ENCODE measurements at places on chromosomes 2 and 18.

DNA sequence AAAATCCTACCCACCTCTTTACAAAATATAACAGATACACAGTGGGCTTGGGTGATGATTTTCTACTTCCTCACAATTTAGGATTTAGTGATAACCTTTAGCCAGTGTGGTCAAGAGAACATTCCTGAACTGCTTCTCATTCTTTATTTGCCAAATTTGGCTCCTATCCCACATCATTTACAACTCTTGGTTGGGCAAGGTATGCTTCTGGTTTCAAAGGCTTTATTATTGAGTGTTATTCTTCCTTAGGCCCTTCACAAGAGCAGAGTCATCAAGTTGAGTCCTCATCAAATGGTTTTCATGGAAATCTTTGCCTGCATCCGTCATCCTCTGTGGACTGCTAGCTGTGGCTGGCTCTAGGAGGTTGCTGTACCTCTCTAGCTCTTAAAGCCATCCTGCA, 472.0 kb upstream of the ETAA1 start:
- DNase-seq: no peak
- no peak overlapping the region for H3K4me3 ChIP-seq
- no peaks in the 10 kb centered on the region for H3K36me3 ChIP-seq
- H3K4me1 ChIP-seq: peaks cover 6% of the 10 kb centered on the region
- no peak overlapping the region for H3K27ac ChIP-seq

GRCh38 chr18:44885507-44885906, 204.8 kb downstream of the SETBP1 start:
- H3K36me3 ChIP-seq: no peaks in the 10 kb centered on the region
- H3K27me3 ChIP-seq: no peaks in the 10 kb centered on the region
- no peaks in the 10 kb centered on the region for H3K4me1 ChIP-seq
- no peak for DNase-seq

DNA sequence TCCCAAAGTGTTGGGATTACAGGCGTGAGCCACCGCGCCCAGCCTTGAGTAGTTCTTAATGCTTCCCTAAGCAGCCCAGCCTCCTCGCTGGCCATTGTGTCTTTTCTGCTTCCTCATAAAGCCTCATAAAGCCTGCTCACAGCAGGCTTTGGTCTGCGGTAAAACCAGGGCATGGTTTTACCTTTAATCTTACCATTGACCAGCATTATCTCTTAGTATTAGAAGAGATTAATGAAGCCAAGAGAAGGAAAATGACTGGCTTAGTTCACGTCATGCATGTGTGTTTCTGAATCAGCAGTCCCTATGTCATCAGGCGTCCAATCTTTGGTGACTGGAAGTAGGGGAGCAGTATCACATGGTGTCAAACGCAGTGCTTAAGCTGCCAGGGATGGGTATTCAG, 14.9 kb upstream of the CDCA7 start:
- DNase-seq: no peak
- no peak overlapping the region for H3K27ac ChIP-seq
- no peak overlapping the region for H3K4me3 ChIP-seq
- no peaks in the 10 kb centered on the region for H3K4me1 ChIP-seq
- no peaks in the 10 kb centered on the region for H3K36me3 ChIP-seq

DNA sequence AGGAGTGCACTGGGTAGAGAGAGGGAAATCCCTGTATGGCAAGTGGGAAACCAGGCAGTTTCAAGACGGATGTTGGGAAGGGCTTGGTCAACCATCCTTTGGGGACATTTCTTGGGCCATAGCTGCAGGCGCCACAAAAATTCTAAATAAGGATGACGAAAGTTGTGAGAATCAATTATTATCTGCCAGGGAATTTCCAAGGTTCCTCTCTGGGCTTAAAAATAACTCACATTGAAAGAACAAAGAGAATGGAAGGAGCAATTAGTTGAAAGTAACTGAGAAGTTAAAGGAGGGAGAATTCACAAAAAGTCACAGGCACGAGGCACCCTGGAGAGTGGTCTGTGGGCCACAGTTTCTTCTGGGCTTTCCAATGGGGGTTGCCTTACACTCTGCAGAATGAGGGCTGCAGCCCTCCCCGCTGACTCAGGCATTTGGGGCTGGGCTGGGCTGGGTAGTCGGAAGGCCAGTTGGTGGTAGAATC, 195.7 kb downstream of the SMAD7 start:
- peaks cover 7% of the 10 kb centered on the region for H3K4me1 ChIP-seq
- H3K27me3 ChIP-seq: no peaks in the 10 kb centered on the region
- H3K36me3 ChIP-seq: peaks cover 21% of the 10 kb centered on the region
- no peak for DNase-seq
- H3K27ac ChIP-seq: no peak overlapping the region
- no peak overlapping the region for H3K4me3 ChIP-seq

DNA sequence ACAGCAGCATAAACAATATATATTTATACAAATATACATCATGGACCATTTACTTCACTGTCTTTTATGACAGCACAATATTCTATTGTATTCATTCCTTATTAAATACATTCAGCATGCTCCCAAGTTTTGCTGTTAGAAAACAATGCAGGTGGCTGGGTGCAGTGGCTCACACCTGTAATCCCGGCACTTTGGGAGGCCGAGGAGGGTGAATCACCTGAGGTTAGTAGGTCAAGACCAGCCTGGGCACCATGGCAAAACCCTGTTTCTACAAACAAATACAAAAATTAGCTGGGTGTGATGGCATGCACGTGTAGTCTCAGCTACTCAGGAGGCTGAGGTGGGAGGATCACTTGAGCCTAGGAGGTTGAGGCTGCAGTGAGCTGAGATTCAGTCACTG, 39.0 kb downstream of the NPC1 start:
- H3K4me3 ChIP-seq: no peak overlapping the region
- H3K4me1 ChIP-seq: no peaks in the 10 kb centered on the region
- H3K27me3 ChIP-seq: no peaks in the 10 kb centered on the region
- H3K36me3 ChIP-seq: peaks cover 2% of the 10 kb centered on the region
- DNase-seq: no peak

DNA sequence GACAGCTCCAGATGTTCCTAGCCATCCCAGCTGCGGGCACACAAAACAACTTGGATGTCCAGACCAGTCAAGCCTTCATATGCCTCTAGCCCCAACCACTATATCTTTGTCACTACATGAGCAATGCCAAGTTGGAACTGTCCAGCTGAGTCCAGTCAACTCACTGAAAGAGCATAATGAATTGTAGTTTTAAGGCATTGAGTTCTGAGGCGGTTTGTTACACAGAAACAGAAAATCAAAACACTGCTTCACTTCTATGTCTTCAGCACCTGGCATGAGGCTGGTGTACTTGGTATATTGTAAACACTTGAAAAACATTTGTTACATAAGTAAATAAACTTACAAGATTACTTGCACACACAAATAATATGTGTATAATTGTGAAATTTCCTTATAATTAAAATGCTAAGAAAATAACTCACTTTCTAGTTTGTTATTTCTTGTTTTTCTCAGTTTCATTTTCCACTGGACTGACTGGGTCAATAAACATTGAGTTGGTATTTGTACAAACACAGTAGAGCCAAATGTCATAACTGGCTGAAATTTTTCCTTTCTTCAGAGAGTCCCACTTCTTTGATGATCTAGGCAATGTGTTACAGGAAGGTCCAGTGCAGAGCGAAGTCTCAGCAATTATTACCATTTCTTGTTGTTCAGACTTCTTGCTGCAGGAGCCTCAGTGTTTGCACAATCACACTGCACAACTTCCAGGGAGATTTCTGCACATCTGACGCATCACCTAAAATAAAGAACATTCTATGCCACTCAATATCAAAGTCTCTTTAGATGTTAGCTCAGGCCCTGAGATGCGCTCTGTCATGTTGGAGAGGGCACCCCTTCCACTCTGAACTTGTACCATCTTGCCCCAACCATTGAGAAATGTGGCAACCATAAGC, 38.2 kb upstream of the DPP4 start:
- H3K4me3 ChIP-seq: no peak overlapping the region
- no peaks in the 10 kb centered on the region for H3K36me3 ChIP-seq

DNA sequence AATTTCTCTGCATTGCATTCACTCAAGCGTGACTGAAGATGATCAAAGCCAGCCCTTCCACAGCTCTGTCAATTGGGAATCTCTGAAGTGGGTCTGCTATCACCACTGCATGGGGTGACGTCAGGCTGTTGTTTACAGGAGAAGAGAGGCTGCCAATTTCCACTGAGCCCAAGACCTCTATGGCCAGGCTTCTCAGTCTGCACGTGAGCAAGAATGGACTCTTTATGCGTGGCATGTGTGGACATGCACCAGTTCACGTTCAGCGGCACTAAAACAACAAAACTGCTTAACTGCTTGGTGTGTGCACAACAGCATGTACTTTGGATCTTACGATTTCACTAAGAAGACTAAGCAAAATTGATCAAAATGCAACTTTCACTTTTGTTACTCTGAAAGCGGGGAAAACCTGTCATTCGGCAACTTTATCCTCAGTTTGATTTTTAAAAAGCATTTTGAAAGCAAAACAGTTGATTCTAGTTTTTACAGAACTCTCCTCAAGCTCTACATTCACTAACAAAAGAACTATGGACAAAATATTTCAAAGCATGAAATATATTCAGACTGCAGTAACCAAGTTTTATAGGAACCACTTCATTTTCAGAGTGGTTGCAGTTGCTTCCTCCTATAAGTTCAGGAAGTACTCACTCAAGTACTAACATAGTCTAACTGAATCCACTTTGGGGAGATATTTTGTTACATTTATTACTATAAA, 77.0 kb upstream of the SERTAD2 start:
- DNase-seq: peak; percentile 89
- peaks cover 26% of the 10 kb centered on the region for H3K4me1 ChIP-seq
- H3K27ac ChIP-seq: peak overlapping the region; percentile 77
- H3K27me3 ChIP-seq: no peaks in the 10 kb centered on the region
- peak overlapping the region; percentile 31 for H3K4me3 ChIP-seq

GRCh38 chr2:169897834-169898233, 70.6 kb downstream of the UBR3 start:
- DNase-seq: no peak
- no peaks in the 10 kb centered on the region for H3K27me3 ChIP-seq
- H3K4me3 ChIP-seq: no peak overlapping the region

DNA sequence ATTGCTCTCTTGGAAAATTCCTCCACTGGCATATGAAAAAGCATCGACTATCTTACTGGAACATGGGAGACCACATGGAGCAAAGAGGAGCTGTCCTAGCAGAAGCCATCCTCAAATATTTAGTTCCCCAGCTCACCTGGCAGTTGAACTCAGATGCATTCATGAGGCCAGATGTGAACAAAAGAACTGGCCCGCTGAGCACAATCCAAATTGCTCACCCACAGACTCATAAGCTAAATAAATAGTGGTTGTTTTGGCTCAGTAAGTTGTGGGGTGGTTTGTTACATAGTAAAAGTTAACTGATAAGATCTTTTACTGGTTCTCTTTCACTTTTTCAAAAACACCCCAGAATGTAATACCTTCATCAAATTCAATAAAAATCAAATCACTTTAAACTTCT, 108.6 kb upstream of the CWC22 start:
- no peaks in the 10 kb centered on the region for H3K27me3 ChIP-seq
- H3K36me3 ChIP-seq: no peaks in the 10 kb centered on the region
- no peak overlapping the region for H3K27ac ChIP-seq
- DNase-seq: no peak
- no peak overlapping the region for H3K4me3 ChIP-seq

DNA sequence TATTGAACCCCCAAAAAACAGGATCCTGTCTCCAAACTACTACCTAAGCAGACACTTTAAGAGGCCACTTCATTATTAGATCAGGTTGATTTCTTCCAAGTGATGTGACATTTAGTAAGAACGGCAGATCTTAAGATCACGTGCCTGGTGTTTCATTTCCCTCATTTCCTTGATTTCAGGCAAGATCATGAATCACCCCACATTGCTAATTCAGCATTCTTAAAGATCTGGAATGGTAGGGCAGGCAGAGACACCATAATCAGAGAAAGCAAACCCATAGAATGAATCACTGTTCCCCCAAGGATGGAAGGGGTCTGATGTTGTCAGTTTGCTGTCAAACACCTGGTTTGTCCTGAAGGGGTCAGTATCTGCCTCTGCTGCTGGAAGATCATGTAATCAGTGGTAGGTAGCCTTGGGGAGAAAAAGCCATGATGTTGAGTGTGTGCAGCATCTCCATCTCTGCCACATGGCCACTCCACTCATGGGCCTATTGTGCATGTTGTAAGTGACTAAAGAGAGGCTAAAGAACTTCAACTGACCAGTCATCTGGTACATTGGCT, 133.9 kb downstream of the ARHGAP15 start:
- H3K27me3 ChIP-seq: no peaks in the 10 kb centered on the region
- H3K4me3 ChIP-seq: no peak overlapping the region
- no peak overlapping the region for H3K27ac ChIP-seq
- DNase-seq: no peak
- no peaks in the 10 kb centered on the region for H3K36me3 ChIP-seq

GRCh38 chr2:188524519-188525113, 232.9 kb downstream of the GULP1 start:
- no peaks in the 10 kb centered on the region for H3K36me3 ChIP-seq
- H3K27ac ChIP-seq: peak overlapping the region; percentile 69
- H3K27me3 ChIP-seq: no peaks in the 10 kb centered on the region

GRCh38 chr18:64707052-64707451, 558.2 kb upstream of the LINC00305 start:
- H3K4me1 ChIP-seq: no peaks in the 10 kb centered on the region

GRCh38 chr2:2222931-2223330, 108.1 kb downstream of the MYT1L start:
- H3K36me3 ChIP-seq: no peaks in the 10 kb centered on the region
- no peak for DNase-seq
- H3K4me1 ChIP-seq: no peaks in the 10 kb centered on the region
- no peak overlapping the region for H3K4me3 ChIP-seq

DNA sequence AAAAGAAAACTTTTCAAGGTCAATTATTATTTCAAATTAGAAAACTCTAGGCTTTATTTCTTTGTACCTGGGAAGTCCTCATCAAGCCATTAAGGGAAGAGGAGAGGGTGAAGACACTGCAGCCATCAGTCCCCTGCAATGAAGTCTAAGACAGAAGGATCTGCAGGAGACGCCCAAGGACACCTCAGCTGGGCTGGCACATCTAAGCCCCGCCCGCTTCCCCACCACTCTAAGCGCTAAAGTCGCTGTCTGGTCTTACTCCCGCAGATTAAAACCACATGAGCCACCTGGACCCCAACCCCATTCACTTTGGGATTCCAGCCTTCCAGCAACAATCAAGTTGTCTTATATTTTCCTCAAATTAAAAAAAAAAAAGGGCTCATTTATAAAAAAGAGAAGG, 104.4 kb downstream of the AFF3 start:
- H3K36me3 ChIP-seq: no peaks in the 10 kb centered on the region
- no peak overlapping the region for H3K27ac ChIP-seq
- no peak overlapping the region for H3K4me3 ChIP-seq
- no peaks in the 10 kb centered on the region for H3K4me1 ChIP-seq

GRCh38 chr2:186572705-186573104, 17.2 kb upstream of the ITGAV start:
- H3K4me3 ChIP-seq: no peak overlapping the region
- DNase-seq: no peak
- no peaks in the 10 kb centered on the region for H3K36me3 ChIP-seq

- H3K4me3 ChIP-seq: no peak overlapping the region
- H3K4me1 ChIP-seq: no peaks in the 10 kb centered on the region
- no peak for DNase-seq
- no peaks in the 10 kb centered on the region for H3K36me3 ChIP-seq
These were observed 190.5 kb downstream of the RND3 start for GRCh38 chr2:150296770-150297546.

All from sigmoid colon (tissue), 7 donors.